ENCODE measurements at places on chromosomes 2 and 18.

DNA sequence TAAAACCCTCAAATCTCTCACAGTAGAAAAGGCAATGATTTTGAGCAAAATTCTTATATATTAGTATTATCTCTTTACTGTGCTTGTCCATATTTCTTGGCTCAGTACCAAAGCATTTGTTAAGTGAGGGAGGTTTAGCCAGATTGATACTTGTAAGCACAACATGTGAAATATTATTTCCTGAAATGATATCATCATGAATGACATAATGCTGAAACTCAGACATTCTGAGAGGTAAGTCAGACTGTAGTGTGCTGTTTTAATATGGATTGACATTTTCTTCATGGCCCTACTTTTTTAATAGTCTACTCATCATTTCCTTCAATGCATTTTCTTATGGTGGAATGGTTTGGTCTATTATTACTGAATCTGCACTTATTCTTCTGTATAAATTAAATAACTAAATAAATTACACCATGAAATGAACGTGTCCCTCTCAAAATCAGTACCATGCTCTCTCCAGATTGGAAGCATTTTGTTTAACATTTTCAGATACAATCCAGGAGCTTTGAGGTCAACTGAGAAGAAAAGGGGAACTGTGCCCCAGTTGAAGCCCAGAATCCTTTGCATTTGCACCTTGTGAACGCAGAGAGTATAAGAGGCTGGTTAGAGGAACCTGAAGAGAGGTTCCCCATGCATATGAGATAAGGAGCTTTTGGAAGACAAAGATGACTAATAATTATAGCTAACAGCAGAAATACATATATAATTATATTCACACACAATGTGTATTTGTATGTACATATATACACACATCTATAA lies 50.1 kb upstream of the CRACDL start:
- H3K27ac ChIP-seq: no peak overlapping the region
- H3K27me3 ChIP-seq: no peaks in the 10 kb centered on the region

DNA sequence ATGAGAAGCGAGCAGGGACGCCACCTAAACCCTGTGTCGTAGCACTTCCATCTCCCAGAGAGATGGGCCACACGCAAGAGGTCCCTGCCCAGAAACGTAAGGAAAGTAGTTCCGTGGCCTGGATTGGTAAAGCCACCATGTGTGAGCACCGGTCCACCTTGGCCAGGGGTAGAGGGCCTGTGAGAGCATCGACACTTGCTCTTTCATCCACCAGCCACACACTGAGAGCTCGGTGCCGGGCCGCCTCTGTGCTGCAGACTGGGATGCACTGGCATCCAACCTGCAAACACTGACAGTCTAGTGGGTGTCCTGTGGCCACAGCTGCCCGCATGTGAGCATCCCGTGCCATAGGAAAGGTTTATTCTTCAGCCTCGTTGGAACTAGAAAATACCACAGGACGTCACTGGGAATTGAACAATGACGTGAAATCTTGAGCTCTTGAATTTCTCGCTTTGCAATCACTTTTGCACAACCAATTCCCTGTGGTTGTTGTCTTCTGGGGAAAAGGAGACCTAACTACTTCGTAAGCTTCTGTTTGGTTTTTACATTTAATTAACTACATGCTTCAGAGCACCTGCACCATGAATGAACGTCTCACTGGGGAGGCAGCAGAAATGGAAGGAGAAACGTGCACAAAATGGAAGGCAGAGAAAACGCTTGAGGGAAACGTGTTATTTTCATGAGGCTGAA lies 212.0 kb upstream of the RAB6C start:
- H3K27me3 ChIP-seq: peaks cover 20% of the 10 kb centered on the region
- H3K27ac ChIP-seq: no peak overlapping the region
- no peak overlapping the region for H3K4me3 ChIP-seq
- H3K36me3 ChIP-seq: no peaks in the 10 kb centered on the region
- DNase-seq: no peak

- H3K4me1 ChIP-seq: peaks cover 10% of the 10 kb centered on the region
- H3K27me3 ChIP-seq: no peaks in the 10 kb centered on the region
- no peaks in the 10 kb centered on the region for H3K36me3 ChIP-seq
- no peak overlapping the region for H3K4me3 ChIP-seq
These were observed 93.3 kb upstream of the ALKAL2 start for GRCh38 chr2:381181-381580.

DNA sequence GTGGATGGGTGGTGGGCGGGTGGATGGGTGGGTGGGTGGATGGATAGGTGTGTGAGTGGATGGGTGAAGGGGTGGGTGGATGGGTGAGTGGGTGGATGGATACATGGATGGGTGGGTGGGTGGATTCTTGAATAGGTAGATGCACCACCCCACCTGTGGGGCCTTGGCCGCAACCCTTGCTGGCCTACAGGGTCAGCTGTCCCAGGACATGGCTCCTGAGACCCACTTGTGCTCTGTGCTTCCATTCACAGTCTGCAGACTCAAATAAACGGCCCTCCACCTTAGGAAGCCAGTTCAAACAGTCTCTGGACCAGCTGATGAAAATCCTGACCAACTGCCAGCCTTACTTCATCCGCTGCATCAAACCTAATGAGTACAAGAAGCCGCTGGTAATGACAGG lies 54.4 kb downstream of the MYO7B start:
- H3K4me3 ChIP-seq: no peak overlapping the region
- no peaks in the 10 kb centered on the region for H3K27me3 ChIP-seq
- no peak overlapping the region for H3K27ac ChIP-seq
- no peaks in the 10 kb centered on the region for H3K36me3 ChIP-seq
- no peaks in the 10 kb centered on the region for H3K4me1 ChIP-seq

DNA sequence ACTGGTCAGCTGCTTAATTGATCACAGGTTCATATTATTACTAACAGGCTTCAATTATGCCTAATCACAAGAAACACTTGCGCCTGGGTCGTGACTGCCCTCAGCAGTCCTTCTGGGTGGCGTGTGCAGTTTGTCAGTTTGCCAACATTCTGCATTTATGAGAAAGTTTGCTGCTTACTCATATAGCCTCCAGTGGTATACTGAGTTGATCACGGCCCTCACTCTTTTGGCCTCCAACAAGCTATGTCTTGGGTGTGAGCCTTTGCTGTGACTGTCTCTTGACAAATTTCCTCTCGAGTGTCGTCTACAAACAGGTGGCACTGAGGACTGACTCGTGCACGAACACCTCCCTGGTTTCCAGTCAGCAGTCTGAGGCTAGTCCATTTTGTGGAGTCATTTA lies 27.3 kb downstream of the DCDC2C start:
- H3K4me3 ChIP-seq: no peak overlapping the region
- no peak overlapping the region for H3K27ac ChIP-seq
- no peaks in the 10 kb centered on the region for H3K27me3 ChIP-seq
- H3K4me1 ChIP-seq: no peaks in the 10 kb centered on the region
- DNase-seq: no peak
- no peaks in the 10 kb centered on the region for H3K36me3 ChIP-seq

DNA sequence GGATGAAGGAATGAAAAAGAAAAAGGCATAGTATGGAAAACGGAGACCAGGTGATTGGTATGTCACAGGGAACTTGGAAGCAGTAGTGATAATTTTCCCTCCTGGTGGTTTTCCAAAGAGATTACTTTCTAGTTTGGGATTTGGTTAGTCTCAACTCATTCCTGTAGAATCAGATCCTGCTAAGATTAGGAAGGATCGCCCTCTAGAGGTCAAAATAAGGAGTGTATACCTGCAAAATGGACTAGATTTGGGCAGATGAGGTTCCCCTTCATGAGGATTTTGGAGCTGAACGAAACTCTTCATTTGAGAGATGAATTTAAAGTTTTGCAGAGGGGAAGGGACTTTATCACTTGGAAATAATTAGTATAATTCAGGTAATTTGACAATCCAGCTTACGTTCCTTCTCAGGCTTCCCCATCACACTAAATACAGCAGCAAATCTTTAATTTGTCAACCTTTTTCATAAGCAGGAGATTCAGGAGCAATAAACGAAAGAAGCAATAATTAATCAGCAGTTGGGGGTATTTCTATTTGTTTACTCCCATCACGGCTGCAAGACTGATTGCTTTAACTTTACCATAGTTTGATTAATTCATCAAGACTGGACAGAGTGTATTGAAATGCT lies 65.2 kb downstream of the CCDC195 start:
- H3K27me3 ChIP-seq: no peaks in the 10 kb centered on the region
- no peaks in the 10 kb centered on the region for H3K36me3 ChIP-seq
- H3K4me1 ChIP-seq: no peaks in the 10 kb centered on the region
- H3K4me3 ChIP-seq: no peak overlapping the region

DNA sequence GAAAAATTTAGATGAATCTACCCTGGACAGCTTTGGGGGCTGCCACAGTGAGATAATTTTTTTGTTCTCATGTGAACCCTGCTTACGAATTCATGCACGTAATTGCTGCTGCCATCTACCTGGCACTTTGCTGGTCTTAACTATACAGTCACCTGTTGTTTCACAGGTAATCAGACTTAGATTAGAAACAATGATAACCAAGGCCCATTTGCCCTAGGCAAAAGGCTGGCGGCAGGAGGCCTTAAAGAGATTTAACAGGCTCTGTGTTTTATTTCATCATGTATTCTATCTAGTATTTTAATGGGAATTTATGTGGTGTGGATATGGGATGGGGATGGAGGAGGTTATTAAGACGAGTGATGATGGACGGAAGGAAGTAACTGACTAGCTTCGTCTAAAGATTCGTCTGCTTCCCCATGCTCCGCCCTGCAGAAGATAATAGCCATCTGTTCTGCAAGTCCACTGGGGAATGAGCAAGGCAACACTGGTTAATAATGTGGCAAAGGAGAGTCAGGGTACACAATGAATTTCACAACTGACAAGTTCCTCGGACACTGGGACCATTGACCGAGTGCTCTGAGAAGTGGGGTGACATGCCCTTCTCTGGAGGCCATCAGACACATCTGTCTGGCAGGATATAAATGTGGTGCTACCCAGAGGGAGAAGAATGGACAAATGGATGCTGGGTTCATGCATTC lies 291.8 kb upstream of the TNP1 start:
- no peak overlapping the region for H3K4me3 ChIP-seq
- no peak overlapping the region for H3K27ac ChIP-seq
- no peaks in the 10 kb centered on the region for H3K27me3 ChIP-seq
- no peaks in the 10 kb centered on the region for H3K36me3 ChIP-seq
- no peak for DNase-seq
- H3K4me1 ChIP-seq: no peaks in the 10 kb centered on the region

Measured in esophagus squamous epithelium (tissue), 5 donors.